Cardiac septum (tissue), 1 donor: ENCODE measurements at places on chromosomes 6 and 20. TPM values are rescaled to one million over a fixed set of nuclear protein-coding genes. Genes with fewer than 3 reads are reported as not detected.

The ZC2HC1B gene
- total RNA-seq: not detected

The OR2H2 gene
- total RNA-seq: not detected

The CST4 gene
- not detected for total RNA-seq

The PNPLA1 gene
- total RNA-seq: not detected

The RAMACL gene
- 1.4 TPM for total RNA-seq

The ZSCAN31 gene
- total RNA-seq: 7.1 TPM

The SRMS gene
- not detected for total RNA-seq

The VNN1 gene
- 0.30 TPM for total RNA-seq

DNA sequence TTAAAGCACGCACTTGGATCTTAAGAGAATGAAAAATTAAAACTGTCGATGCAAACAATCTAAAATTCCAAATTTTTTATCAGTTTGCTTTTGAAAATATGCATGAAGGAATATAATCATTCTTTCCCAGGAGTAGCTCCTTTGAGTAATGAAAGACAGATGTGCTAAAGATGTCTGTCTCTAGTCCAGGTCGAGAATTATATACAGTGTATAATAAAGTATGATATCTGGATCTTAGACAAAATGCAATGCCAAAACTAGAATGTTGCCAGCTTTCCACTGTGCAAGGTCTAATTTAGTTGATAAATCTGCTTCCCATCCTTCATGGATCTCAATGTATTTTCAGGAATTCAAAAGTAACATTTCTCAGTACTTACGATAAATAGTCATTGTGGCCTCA, 65.1 kb upstream of the ADGRG6 start:
- DNase-seq: no peak

DNA sequence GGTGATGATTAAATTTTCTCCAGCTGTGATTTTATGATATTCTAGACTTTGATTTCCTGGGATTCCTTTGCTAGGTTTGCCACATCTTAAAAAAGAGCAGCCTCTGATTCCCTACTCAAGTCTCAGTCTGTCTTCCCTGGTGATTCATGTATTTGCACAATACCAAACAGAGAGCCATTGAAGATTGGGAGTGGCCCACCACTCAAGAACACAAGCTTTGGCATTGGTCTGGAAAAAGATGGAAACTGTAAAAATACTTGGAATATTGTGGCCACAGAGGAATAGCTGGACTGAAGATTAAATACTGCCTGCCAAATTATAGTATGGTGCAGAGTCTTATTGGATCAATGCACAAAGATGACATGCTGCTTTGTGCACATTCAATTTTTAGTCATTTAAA, 32.9 kb downstream of the PTCHD4 start:
- no peak for DNase-seq

DNA sequence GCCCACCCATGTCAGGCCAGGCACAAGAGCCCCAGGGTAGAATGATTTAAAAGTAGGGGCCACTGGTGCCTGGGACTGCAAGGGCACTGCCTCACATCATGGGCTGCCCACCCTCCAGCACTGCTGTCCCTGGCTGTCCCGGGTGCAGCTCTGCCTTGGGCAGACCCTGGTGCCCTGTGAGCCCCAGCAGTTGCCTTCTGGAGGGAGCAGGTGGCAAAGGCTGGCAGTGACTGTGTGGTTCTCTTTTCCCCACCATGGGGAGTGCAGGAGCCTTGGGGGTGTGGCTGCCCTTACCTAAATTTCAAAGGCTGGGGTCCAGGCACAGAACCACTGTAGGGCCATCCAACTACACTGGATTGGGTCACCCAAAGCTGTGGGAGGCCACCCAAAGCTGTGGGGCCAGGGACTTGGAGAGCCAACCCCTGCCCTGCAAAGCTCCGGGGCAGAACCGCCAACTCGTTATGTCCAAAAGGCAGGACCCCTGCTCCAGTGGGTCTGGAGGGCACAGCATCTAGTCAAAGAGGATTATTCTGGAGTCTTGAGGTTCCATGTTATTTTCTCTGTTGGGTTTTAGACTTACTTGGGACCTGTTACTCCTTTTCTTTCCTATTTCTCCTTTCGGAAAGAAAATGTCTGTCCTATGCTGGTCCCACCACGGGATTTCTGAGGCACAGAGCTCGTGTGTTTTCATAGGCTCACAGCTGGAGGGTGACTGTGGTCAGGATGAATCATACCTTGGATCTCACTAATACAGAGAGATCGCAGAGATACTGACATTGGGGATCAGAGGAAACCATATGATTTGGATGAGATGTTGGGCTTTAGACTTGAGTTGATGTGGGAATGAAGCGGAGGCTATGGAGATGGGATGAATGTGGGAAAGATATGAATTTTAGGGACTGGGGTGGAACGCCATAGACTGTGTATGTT, 65.3 kb downstream of the RAMACL start:
- no peak for DNase-seq

DNA sequence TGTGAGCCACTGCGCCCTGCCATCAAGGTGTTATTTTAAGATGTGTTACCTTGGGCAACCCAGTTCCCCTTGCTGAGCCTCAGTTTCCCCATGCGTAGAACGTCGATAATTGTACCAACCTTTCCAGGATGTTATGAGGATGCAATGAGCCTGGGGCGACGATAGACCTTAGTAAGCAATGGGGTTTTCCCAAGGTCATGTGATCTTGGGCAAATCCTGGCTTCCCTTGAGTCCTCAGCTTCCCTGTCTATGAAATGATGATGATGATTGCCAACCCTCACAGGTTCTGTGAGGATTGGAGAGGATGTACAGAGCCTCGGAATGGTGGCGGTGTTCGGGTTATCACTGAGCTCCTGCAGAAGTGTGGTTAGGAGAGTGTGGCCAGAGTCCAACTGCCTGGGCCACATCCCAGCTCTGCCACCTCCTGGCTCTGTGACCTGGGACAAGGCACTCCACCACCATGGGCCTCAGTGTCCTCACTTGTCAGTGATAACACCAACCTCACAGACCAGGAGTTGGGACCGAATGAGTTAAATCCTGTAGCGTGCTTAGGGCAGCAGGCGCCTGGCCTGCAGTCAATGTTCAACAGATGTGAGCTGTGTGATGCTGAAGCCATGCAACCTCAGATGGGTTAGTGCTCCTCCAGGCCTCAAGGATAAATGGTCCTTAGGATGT, 23.4 kb downstream of the SIRPA start:
- DNase-seq: no peak

- no peak for DNase-seq
Measured at GRCh38 chr6:165976684-165977083, 191.0 kb downstream of the TBXT start.

DNA sequence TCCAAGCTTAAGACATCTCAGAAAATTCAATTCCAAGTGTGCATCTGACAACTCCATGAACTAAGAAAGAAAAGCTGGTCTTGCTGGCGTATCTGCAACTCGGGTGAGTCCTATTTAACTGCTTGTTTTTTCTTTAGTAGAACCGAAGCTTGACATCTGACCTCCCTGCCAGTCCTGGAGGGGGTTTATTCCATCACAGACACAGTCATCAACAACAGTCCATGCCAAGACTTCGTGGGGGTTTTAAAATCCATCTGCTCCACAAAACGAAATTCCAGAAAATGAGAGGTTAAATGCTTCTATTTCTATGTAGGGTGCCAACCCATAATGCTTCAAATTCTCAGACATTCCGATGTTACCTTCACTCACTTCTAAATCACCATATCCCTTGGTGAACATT, 133.9 kb downstream of the IPCEF1 start:
- DNase-seq: no peak

DNA sequence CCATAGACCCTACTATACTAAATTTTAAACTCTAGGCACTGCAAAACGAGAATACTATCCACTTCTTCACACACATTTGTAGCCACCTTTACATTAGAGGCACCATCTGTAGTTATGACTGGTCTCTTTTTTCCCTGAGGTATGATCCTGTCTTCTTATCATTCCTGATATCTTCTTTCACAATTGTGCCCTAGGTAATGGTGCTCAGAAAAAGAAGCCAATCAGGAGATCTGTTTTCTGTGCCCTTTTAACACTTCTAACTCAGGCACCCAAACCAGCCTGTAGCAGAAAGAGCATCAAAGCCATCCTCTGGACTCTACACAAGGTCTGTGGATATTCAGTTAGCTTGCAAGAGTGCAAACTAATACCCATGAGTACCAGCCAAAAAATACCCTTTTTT, 149.7 kb upstream of the SGK1 start:
- DNase-seq: no peak

- no peak for DNase-seq
Measured at GRCh38 chr20:47973519-47974233, 188.4 kb upstream of the SULF2 start.

DNA sequence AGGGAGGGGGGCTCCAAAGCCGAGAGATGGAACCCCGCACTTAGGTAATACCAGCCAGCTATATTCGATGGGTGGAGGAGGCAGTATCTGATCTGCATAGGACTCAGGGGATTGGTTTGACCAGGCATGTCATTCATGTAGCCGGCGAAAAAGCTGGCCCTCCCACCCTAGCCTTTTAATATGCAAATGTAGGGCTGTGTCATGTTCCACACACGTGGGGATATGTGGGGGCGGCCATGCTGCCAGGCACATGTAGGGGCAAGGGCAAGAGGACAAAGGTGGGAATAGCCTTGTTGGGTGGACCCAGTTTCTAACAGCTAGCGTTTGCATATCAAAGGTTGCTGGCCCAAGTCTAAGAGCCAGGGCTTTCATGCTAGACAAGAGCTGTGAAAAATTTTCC, 39.1 kb upstream of the DDR1 start:
- no peak for DNase-seq

GRCh38 chr6:86030875-86031274, 388.2 kb upstream of the SYNCRIP start:
- no peak for DNase-seq
